NCI-H748 treated with DMSO at 0.1 percent for 48 hours (cell line): ENCODE measurements at places on chromosomes 11 and 22.

DNA sequence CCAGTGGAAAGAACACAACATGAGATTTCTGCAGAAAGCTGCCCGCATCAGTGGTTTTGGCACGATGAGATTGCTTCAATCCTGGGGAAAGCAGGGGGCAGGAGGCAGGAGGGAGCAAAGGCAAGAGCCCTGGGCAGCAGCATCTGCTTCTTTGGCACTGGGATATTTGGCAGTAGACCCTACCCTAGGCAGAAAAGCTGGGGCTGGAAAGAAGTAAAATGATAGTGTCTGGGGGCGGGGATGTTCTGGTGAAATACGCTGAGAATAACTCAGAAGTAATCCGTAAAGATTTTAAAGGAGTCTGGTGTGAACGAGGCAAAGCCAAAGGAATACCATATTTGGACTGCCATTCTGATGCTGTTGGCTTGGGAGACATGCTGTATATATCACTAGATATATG, 62.0 kb downstream of the FAM76B start:
- no peak for DNase-seq

- DNase-seq = no peak
Measured at GRCh38 chr22:50313021-50313420, 5.6 kb upstream of the PLXNB2 start.

- no peak for DNase-seq
Measured at GRCh38 chr11:105923807-105924206, 98.2 kb downstream of the MSANTD4 start.

GRCh38 chr11:10824888-10825287, 16.2 kb upstream of the EIF4G2 start:
- no peak for DNase-seq

DNA sequence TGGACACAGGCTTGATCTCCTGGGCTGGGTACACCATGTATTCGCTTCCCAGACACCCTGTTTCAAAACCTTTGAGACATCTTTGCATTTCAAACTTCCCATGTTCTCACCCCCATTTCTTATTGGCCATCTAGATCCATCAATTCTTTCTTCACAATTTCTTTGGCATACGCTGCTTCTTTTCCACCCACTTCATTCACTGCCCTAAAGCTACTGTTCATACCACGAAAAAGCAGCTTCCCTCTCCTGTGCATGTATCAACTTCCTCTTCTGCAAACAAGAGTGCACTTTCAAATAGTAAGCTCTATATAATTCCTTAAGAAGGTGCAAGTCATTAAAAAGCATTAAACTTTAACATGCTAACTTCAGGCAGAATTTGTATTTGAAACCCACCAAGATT, 21.4 kb downstream of the UVRAG start:
- no peak for DNase-seq

- DNase-seq = no peak
Measured at GRCh38 chr11:32053151-32053888, 37.6 kb upstream of the RCN1 start.

DNA sequence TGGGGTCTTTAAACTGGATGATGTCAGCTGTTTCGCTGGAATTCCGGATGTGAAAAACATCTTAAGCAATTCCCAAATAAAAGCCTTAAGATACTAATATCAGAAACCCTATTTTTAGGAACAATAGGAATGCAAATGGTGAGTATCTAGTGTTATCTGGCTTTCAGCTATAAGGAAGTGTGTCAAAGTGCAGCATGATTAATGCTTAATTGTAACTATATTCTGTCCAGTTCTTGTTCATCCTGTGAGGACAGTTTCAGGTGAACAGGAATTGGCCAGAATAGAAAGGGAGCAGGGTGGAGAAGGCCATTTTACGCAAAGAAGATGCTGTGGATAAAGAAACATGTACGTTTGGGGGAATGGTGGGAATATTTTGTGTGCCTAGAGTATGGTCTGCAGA, 108.2 kb downstream of the RASSF10 start:
- no peak for DNase-seq

DNA sequence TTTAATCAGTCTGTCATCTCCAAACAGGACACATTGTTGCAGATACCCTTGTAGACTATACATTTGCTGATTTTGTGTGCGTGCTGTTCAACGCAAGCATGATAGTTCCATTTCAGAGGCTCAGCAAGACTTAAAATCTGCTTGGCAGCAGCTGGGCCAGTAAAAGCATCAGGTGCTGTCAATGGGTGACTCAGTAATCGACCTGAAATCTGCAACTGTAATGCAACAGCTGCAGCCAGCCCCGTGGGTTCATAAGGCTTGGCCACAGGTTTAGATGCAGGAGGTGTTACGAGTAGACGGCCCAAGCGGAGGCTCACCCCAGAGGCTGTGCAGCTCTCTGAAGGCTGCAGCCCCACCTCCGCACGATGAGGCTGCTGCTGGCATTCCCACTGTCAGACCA, 84.6 kb downstream of the NTM start:
- no peak for DNase-seq

- no peak for DNase-seq
Measured at GRCh38 chr11:83971063-83971462, 684.9 kb upstream of the CCDC90B start.

DNA sequence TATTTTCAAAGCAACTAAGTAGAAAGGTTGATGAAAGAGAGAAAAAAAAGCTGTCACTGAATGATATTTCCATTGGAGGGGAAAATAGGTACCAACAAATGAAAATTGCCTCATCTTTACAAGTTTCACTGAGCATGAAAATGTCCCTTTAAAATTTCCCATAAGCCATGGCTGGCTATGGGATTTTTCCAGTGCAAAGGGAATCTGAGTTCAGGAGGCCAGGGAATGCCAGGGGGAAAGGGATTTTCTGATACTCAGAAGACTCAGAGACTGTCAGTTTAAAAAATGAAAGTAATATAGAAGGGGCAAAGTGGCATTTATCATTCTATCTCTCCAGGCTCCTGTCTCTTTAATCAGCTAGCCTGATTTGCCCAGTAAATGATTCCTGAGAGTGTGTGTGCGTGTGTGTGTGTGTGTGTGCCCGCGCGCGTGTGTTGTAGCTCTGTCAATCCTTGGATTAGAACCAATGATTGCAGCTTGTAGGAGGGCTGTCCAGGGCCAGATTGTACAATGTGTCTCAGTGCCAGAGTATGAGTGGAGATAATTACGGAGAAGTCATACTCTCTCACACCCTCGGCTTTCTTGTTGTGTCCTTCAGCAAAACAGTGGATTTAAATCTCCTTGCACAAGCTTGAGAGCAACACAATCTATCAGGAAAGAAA, at the start of gene NTM:
Gene NTM, plus strand, starts transcription at position 526 of the 662 bp plus-strand sequence.
- DNase-seq = peak; percentile 31

GRCh38 chr22:28783786-28784671, 11.5 kb downstream of the CCDC117 start:
- DNase-seq = no peak

GRCh38 chr11:77661670-77662069, 24.1 kb upstream of the CLNS1A start:
- no peak for DNase-seq

- DNase-seq = no peak
Measured at GRCh38 chr22:37534445-37534844, 15.2 kb upstream of the CARD10 start.

GRCh38 chr11:67048515-67049130, 8.0 kb upstream of the RHOD start:
- DNase-seq = no peak

GRCh38 chr11:132844956-132845696, 687.2 kb downstream of the OPCML start:
- DNase-seq = no peak

DNA sequence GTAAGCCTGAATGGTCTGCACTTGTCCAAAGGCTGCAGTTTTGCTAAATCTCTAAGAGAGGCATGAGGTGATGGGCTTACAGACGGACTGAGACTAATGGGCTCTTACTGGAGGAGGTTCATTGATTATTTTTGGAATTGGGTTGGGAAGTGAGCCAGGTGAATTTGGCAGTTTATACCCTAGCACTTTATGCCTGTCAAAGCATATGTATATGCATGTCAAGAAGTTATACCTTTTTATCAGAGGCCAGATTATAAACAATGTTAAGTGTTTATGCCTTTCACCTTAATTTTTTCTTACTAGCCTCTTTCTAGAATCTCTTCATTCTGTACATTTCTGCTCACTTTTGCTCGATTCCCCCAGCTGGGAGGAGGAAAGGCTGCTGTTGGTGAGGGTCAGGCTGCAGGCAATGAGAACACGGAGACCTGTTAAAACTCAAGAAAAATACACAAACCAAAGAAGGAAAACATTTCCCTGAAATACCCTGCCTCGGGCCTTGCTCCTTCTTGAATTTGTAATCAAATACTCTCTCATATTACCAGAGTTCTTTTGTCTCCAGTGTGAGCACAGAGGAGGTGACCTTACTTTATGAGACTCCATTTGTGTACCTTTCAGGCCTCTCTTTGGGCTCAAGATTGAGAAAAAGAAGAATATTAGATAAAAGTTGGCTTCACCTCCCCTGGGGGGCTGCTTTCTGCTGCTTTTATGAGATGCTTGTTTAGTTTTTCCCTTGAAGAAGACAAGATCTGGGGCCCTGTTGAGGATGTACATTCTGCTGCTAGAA, 19.6 kb downstream of the NAT10 start:
- DNase-seq = no peak

GRCh38 chr11:101620026-101620425, 36.2 kb upstream of the TRPC6 start:
- DNase-seq = no peak

DNA sequence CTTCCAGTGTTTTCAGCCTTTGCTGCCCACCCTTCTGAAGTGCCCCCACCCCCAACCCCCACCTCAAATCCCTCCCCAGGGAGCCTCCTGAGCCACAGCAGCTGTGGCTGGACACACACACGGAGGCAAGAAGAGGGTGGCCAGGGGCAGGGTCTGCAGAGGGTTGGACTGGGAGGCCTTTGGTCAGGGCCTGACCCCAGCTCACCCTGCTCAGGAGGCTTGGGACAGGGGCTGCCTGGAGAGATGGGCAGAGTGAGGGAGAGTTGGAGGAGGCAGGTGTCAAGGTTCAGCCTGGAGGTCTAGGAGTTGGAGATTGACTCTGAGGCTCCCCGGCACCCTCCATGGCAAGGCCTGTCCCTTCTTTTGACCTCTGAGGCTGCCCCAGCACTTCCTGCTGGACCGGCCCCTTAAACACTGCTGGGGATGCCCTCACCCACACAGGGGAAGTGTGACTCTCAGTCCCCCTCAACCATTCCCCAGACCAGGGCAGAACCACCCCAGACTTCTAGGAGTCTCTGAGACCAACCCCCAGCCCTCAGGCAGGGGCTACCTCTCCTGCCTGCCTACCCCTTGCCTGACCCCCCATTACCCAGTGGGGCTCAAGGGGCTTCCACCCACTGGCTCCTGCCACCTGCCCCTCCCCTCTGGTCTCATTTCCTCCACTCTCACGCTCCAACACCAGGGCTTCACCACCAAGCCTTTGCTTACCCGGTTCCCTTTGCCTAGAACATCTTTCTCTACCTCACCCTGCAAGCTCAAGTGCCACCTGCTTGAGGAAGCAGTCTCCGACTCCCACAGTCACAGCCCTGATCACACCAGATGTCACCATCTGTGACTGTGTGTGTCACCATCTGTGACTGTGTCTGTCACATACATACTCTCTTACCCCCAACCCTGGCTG, 8.6 kb downstream of the ARAP1 start:
- no peak for DNase-seq

DNA sequence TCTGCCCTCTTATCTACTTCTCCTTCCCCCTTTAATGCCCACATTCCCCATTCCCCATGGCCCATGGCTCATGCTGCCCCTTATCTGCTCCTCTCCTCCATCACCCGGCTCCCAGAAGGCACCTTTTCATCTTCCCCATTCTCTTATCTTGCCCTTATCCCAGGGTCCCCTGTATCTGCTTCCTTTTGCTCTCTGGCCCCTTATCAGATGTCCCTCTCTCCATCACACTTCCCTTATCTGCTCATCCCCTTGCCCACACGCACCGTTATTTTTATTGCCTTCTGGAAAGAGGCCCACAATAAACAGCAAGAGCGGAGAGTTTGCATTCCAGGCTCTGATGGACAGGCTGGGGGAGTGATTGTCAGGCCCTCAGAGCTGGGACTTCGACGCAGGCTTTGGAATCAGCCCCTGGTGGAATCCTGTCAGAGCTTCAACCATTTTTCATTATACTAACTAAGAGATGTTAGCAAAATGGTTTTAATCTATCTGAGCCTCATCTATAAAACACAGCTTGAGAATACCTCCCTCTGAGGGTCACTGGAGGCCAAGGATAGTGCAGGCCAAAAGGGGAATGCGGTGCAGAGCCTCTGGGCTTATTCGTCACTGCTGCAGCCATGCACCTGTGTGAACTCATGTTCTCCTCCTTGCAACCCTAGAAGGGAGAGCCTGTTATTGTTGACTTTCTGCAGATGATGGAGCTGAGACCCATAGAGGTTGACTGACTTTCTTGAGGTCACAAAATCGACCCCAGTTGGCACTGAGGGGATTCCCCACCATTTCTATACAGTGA, 37.0 kb upstream of the LRRC55 start:
- DNase-seq = no peak

- DNase-seq = no peak
Measured at GRCh38 chr22:39282645-39283321, 36.6 kb downstream of the RPL3 start.

DNA sequence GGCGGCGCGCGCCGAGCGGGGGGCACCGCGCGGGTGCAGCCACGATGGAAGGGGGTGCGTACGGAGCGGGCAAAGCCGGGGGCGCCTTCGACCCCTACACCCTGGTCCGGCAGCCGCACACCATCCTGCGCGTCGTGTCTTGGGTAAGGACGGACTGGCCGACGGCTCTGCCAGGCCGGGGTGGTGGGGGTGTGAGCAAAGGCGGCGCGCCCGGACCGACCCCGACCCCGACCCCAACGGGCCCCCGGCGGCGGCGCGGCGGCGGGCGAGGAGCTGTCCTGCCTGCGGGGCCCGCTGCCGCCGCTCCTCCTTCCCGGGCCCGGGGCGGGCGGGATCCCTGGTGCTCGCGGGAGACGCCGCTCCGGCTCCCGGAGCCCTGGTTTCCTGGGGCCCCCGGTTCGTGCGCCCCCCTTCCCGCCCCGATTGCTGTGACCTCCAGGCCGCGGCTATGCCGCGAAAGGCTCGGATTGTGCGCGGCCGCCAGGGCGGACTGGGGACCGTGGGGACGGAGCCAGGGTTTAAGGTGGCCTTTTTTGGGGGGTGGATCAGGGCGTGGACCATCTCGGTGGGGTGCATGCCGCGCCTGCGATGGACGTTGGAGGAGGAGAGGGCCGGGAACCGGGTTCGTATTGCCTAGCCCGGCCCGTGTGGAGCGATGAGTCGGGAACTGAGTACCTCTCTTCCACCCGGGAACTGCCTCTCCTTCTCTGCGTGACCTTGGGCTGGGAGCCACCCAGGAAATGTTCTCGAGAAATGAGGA, at the start of gene SYNGR1:
Gene SYNGR1, plus strand, starts transcription at position 25 of the 760 bp plus-strand sequence. Its CDS starts 20 bp downstream, at position 45.
- DNase-seq = no peak

DNA sequence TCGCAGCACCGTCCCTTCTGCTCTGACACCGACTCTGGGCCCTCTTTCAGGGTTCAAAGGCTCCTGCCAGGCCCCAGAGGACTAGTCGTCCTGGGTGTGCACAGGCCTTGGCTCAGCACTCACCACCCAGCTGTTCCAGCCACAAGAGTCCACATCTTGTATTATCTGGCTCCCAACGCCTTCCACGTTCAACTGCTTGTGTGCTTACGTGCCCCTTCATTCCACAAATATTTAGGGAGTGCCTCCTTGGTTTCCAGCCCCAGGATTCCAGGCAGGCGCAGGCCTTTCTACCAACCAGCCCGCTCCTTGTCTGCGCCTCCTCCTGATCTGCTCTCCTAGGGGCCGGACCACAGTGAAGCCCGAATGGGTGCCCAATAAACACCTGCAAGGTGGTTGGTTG, 70.9 kb downstream of the SCUBE1 start:
- no peak for DNase-seq
